ENCODE measurements at places on chromosomes 3 and 15.

DNA sequence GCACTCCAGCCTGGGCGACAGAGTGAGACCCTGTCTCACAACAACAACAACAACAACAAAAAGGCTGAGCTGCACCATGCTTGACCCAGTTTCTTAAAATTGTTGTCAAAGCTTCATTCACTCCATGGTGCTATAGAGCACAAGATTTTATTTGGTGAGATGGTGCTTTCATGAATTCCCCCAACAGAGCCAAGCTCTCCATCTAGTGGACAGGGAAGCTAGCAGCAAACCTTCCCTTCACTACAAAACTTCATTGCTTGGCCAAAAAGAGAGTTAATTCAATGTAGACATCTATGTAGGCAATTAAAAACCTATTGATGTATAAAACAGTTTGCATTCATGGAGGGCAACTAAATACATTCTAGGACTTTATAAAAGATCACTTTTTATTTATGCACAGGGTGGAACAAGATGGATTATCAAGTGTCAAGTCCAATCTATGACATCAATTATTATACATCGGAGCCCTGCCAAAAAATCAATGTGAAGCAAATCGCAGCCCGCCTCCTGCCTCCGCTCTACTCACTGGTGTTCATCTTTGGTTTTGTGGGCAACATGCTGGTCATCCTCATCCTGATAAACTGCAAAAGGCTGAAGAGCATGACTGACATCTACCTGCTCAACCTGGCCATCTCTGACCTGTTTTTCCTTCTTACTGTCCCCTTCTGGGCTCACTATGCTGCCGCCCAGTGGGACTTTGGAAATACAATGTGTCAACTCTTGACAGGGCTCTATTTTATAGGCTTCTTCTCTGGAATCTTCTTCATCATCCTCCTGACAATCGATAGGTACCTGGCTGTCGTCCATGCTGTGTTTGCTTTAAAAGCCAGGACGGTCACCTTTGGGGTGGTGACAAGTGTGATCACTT, 2.0 kb downstream of the CCR5 start:
- peak; percentile 17 for DNase-seq

- no peak for DNase-seq
These were observed 527.9 kb upstream of the TBL1XR1 start for GRCh38 chr3:177725165-177725564.

- DNase-seq, result no peak
These were observed 505.1 kb downstream of the CNTN4 start for GRCh38 chr3:2603692-2604289.

DNA sequence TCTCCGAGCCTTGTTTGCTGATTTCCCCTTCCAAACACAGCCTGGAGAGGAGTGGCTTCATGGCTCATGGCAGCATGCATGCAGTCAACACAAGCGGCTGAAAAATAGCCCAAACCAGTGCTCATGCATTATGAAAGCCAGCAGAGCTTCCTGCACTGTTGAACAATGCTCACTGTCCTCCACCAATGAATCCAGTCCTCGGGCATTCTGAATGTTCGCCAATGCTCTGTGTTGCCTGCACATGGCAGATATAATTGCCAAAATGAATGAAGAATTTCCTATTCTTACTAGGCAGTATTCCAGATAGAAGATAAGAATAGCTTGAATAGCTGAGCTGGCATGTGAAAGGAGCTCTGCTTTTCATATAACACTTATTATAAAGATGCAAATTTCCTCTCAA, 252.7 kb downstream of the ROBO1 start:
- peak; percentile 9 for DNase-seq

GRCh38 chr3:115498898-115499297, 124.4 kb upstream of the GAP43 start:
- no peak for DNase-seq

DNA sequence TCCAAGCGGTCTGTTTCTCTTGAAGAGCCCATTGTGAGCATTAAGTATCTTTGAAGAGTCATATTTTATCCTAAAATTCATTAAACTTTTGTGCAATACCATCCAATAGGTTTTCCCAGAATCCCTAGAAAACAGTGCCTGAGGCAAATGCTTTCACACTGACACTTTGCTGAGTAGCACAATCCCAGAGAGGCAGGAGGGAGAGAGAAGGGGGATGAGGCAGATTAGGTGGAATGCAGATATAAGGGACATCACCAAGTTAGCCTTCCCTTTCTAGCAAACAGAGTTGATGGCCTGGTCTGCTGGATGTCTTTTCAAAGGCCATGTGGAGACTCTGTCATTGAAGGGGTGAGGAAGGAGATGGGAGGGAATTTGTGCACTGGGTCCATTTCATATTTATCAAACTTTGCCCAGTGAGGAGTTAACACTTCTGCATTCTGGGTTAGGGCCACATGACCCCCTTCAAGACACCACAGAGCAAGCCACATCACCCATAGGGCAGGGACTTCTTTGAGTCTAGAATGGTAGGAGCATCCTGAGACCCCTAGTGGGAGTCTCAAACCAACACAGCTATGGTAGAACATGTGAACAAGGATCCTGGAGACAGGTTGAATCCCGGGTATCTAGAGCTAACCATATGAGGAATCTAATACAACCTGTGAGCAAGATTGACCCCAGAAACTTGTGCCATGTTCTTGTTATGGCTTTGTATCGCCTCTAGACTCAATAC, 32.0 kb upstream of the SEMA6D start:
- peak; percentile 67 for DNase-seq

DNA sequence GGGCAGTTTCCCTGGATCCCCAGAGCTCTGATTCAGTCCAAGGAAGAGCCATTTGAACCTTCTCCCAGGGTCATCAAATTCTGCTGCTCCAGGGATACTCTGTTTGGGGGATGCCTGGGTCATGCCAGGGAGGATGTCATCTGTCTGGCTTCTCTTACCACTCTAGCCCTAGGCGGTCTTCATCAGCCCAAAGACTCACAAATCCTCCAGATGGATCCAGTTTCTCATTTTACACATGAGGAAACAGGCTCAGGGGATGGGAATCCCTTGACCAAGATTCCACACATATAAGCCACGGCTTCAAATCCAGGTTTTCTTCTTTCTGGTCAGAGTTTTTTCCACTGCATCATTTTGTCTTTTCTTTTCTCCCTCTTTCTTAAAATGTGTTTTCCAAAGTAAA, 36.7 kb downstream of the SLC28A1 start:
- DNase-seq, result no peak

GRCh38 chr3:110664148-110664547, 407.5 kb upstream of the NECTIN3 start:
- peak; percentile 69 for DNase-seq

- no peak for DNase-seq
These were observed 489.1 kb downstream of the MAGI1 start for GRCh38 chr3:65549626-65549959.

GRCh38 chr15:43105077-43105736, 631 bp downstream of the UBR1 start:
- no peak for DNase-seq

GRCh38 chr15:43449981-43450380, 43.0 kb downstream of the TP53BP1 start:
- DNase-seq, result no peak

DNA sequence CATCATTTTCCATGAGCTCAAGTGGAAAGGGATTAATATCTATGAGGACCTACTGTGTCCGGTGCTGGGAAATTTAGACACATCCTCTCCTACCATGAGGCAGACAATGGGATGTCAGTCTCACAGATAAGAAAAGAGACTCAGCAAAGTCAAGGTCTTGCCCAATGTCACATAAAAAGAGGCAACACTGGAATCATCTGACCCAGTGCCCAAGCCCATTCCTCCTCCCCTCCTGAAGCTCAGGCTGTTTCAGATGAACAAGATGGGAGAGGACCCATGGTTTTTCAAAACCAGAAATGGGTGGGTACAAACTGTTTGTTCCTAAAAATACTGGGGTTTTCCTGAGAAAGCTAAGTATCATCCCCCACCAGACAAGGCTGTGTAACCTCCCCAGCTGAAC, 22.2 kb downstream of the POC1A start:
- DNase-seq, result no peak

GRCh38 chr3:4334548-4334947, 31.4 kb downstream of the SETMAR start:
- DNase-seq, result no peak

- no peak for DNase-seq
These were observed 712.3 kb upstream of the LMCD1 start for GRCh38 chr3:7789324-7789723.

- DNase-seq, result no peak
These were observed 79.4 kb upstream of the OSTN start for GRCh38 chr3:191119415-191120295.

DNA sequence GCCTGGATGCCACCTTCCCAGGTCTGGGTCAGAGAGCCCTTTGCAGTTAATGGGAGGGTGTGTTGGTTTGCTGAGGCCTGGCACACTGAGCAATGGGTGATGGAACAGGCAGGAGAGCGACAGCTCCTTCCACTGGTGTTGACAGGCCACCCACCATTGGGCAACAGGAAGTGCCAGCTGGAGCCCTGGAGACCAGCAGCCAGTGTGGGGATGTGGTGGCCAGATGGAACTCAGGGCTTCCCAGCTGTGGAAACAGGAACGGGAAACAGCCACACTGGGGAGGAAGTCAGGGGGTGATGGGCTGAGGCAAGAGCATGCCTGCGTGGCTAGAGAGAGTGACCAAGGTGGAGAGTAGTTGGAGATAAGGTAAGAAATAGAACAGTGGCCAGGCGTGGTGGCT, 9.3 kb downstream of the PSTPIP1 start:
- DNase-seq, result no peak

DNA sequence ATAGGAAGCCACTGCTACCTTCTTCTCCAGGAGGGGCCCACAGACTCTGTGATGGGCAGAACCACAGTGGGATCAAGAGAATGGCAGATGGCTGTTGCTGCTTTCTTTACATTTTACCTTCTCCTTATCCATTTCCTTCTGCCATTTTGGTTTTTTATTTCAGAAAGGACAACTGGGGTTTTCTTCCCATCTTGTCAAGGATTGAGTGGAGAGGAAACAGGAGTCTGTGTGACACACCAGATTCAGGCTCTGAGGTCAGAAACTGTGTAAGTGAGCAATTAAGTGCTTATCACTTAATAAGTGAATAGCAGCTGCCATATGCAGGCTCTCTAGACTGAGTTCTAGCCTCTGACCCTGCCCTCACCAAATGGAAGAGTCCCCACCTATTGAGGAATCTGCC, 47.3 kb downstream of the ITGB5 start:
- DNase-seq, result no peak

GRCh38 chr3:195001961-195002861, 268.7 kb downstream of the XXYLT1 start:
- peak; percentile 21 for DNase-seq

- DNase-seq, result no peak
These were observed 106.6 kb downstream of the LSAMP start for GRCh38 chr3:116338713-116339112.

DNA sequence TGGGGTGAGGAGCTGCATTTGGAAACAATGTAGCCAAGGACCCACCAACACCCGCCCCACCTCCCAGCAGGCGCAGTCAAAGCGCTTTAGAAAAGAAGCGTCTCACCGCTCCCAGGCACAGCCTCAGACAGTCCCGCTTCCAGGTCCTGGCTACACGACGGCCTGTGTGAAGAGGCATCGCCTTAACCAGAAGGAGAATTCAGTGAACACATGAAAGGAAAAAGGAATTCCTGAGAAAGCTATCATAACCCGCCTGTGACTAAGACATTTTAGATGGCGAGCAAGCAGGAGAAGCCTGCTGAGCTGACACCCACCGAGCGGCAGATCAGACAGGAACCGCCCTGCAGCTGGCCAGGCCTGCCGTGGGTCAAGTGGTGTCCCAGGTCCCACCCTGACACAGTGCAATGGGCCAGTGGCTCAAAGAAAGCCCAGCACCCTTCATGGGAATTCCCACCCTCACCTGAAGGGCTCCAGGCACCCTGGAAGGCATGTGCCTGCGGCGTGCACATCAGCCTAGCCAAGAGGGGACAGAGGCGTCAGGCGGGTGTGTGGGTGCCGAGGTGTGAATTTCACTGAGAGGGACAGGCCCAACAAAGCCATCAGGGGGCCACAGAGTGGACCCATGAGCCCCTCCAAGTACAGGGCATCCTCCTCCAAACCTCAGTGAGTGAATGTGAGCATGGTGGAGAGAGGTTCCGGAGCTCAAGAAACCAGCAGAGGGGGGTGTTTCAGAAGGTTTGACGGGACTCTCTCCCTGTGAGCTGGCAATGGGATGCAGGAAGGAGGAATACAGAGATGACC, 144.8 kb downstream of the NSMCE3 start:
- peak; percentile 74 for DNase-seq

GRCh38 chr15:57288926-57289580, 87.3 kb upstream of the CGNL1 start:
- peak; percentile 19 for DNase-seq

DNA sequence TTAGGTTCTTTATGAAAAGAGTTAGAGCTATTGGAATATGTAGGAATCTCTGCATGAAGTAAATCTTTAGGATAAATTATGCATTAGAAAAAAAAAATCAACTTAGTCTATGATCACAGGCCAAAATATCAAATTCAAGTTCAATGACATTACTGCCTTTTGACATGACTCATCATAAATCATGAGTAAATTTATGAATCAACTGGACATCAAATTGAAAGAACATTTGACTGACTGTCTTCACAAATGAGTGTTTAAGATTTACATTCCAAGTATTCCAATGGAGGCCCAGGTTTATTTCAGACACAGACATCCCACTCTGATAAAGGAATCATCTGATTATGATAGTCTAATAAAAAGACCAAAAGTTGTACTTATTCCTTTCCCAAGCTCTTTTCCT, 192.8 kb upstream of the TTC14 start:
- peak; percentile 30 for DNase-seq

GRCh38 chr3:126555795-126556636, 2.7 kb downstream of the C3orf22 start:
- DNase-seq, result no peak

DNA sequence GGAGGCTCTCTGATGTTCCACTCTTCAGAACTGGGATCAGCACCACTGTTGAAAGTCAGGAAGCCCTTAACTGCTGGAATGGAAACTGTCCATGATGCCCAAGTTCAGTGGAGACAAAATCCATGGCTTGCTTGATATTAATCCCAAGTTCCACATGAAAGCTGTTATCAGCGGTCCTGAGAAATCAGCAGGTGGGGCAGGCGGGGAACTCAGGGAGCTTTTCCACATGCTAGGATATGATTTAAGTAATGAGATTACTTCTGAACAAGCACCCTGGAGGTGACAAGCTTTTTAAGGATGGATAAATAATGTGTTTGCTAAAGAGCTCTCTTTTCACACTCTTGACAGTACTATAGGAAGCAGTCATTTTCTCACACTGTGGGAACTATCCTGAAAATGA, 82.9 kb downstream of the CYP19A1 start:
- DNase-seq, result no peak

- peak; percentile 25 for DNase-seq
These were observed 313.3 kb downstream of the SATB1 start for GRCh38 chr3:18111796-18112232.

GRCh38 chr3:133874761-133875438, 20.8 kb downstream of the RAB6B start:
- DNase-seq, result no peak

DNA sequence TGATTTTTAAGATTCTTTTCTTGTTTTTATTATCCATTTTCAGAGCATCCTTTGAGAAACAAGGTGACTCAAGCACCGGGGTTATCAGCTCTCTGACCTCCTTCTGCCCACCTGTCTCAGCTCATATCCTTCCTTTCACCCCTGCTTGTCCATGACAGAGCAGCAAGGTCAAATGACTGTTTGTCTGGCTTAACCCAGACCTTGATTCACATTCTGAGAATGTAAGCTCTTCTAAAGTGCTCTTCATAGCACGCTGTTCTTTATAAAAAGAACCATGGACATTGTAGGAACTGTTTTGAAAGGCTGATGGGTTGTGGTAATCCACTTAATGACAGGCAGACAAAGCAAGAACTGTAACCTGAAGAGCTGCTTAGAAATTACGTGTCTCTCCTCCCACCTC, 122.5 kb downstream of the CHST2 start:
- DNase-seq, result no peak

GRCh38 chr3:52277972-52278509, 408 bp downstream of the WDR82 start:
- peak; percentile 53 for DNase-seq
